ENCODE measurements at places on chromosomes 13 and 19.

DNA sequence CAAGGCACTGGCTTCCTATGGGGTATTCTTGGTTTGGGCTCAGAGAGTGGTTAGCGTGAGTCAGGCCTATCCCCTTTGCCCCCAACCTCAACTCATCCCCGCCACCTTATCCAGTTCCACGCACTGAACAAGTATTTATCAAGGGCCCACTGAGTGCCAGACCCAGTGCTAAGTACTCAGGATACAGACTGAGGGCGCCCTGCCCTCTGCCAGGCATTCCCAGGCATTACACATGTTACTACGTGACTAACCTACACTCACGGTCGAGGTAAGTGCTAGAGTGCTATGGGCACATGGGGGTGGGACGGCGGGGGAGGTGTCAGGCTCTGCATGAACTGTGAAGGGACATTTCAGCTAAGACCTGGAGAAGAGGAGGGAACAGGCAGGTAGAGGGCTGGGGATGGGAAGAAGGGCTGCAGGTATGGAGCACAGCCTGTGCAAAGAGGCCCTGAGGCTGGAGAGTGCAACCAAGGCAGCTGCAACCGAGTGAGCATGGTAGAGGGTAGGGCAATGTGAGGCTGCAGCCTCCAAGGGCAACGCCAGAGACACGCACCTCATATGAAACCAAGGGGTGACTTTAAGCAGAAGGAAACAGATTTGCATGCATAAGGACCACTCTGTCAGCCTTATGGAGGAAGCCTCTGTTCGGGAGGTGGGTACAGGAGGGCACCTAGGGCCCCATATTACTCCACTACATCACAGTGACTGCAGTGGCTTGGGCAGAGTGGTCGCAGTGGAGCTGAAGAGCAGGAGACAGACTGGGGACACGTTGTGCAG lies 22.5 kb downstream of the DHRS12 start:
- no peak for DNase-seq

- DNase-seq, result peak; percentile 77
These were observed 27.6 kb downstream of the ZNF607 start for GRCh38 chr19:37691881-37692504.

DNA sequence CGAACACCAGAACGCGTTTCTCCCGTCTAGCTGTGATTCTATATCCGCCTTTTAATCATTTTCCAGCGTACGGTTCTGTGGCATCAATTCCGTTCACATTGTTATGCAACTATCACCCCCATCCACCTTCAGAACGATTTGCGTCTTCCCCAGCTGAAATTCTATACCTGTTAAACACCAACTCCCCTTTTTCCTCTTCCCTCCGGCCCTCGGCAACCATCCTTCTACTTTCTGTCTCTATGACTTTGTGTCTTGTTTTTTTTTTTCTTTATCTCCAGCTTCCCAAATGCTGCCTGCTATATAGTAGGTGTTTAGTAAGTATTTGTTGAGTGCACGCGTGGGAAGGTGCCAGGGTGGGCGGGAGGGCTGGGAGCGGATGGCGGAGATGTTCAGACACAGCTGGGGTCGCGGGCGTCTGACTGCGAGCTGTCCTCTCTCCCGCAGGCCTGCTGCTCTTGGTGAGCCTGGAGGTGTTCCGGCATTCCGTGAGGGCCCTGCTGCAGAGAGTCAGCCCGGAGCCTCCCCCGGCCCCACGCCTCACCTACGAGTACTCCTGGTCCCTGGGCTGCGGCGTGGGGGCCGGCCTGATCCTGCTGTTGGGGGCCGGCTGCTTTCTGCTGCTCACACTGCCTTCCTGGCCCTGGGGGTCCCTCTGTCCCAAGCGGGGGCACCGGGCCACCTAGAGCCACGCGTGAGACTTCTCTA lies 20.2 kb downstream of the CACNG6 start:
- DNase-seq, result no peak

DNA sequence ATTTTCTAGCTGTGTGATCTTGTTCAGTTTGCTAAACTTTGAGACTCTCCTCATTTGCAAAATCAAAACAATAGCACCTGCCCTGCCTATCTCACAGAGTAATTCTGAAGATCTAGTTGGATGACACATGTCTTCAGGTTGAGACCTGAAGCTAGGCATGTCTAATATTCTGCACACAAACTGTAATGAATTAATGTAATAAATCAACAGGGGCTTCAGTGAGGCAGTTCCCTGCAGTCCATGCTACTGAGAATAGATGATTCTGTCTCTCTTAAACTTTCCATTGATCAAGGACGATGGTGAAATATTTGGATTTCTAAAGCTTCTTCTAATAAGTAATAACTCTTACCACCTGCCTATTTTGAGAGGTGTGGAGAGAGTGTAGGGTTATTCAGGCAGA lies 268.1 kb upstream of the TMTC4 start:
- DNase-seq, result no peak

- DNase-seq, result no peak
These were observed 114.8 kb downstream of the COL4A2 start for GRCh38 chr13:110421696-110422385.

DNA sequence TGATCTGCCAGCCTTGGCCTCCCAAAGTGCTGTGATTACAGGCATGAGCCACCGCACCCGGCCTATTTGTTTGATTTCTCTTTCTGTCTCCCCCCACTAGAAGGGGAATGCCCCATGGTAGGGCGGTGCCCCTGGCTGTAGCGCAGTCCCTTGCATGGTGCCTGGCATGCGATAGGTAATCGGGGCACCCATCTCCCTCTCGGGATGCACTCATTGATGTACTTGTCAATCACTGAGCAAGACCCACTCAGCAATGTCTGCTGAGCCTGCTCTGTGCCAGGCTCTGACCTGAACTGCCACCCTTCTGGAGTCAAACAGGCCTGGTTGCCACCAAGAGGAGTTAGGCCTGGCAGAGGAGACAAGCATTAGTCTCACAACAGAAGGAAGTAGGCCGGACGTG lies 19.8 kb downstream of the DNM2 start:
- DNase-seq, result no peak

- DNase-seq, result no peak
These were observed 1.9 kb downstream of the NHLRC3 start for GRCh38 chr13:39040206-39040605.

- no peak for DNase-seq
These were observed 3.6 kb upstream of the ONECUT3 start for GRCh38 chr19:1749373-1750342.

DNA sequence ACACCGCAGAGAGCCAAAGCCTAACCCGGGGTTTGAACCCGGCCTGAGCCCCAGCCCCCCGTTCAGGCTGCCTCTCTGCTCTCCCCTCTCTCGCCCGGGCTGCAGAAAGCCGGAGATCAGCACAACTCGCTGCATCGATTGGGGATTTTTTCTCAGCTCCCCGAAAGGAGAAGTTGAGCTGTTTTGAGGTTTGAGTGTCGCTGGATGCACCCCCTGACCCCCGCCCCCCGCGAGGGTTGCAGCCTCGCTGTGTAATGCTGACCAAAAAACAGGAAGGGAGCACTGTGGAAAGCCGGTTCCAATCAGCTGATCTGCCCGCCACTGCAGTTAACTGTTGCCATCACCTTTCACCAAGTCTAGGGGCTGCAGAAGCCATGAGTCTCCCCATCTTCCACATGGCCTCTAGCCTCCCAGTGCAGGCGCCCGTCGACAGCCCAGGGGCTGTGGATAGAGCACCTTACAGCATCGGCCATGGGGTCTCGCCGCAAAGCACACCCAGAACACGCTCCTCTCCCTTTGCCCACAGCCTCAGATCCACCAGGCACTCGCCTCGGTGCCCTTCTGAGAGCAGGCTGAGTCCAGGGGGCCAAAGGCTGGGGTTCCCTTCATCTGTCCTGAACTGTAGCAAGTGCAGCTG lies 34.5 kb downstream of the MYO9B start:
- no peak for DNase-seq

GRCh38 chr13:80276371-80277289 lies 64.3 kb downstream of the SPRY2 start:
- no peak for DNase-seq

- no peak for DNase-seq
These were observed 4.0 kb upstream of the TSPAN16 start for GRCh38 chr19:11291991-11292390.

GRCh38 chr19:14814982-14815652 lies 19.9 kb downstream of the OR7A5 start:
- no peak for DNase-seq

GRCh38 chr19:46890423-46891170 lies 29.8 kb downstream of the ARHGAP35 start:
- no peak for DNase-seq

DNA sequence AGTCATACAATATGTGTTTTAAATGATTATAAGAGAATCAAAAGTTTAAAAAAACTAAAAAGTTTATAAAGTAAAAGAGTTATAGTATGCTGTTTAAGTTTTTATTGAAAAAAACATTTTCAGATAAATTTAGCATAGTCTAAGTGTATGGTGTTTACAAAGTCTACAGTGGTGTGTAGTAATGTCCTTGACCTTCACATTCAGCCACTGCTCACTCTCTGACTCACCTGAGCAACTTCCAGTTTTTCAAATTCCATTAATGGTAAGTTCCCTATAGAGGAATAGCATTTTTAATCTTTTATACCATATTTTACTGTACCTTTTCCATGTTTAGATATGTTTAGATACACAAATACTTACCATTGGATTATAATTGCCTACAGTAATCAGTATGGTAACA lies 842.4 kb upstream of the KLHL1 start:
- no peak for DNase-seq

- peak; percentile 11 for DNase-seq
These were observed 727 bp downstream of the CNMD start for GRCh38 chr13:52738719-52739467.

DNA sequence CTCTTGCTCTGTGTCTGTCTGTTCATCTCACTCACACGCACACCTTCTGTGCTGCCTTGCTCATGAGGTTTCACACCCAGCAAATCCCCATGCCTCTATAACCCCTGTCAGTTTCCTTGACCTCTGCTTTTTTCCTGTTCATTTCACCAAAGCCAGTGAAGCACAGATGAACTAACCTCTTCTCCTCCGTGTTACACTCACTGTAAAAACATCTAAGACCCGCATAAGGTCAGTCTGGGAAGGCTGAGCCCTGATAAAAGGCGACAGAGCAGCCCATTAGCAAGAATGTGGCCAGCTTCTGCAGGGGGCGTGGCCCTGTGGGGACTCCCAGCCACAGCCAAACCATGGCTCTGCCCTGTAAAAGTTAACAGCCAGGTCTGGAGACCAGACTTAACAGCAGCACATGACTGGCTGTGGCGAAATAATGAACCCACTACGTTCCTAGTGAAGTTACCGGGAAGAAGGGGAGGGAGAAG lies 42.8 kb upstream of the NPAS1 start:
- no peak for DNase-seq

GRCh38 chr19:54316746-54317107 lies 3.8 kb upstream of the LILRA5 start:
- DNase-seq, result no peak

- DNase-seq, result peak; percentile 23
These were observed 182.0 kb upstream of the SERP2 start for GRCh38 chr13:44191504-44192171.

- no peak for DNase-seq
These were observed 536 bp downstream of the UBA2 start for GRCh38 chr19:34428549-34429285.

DNA sequence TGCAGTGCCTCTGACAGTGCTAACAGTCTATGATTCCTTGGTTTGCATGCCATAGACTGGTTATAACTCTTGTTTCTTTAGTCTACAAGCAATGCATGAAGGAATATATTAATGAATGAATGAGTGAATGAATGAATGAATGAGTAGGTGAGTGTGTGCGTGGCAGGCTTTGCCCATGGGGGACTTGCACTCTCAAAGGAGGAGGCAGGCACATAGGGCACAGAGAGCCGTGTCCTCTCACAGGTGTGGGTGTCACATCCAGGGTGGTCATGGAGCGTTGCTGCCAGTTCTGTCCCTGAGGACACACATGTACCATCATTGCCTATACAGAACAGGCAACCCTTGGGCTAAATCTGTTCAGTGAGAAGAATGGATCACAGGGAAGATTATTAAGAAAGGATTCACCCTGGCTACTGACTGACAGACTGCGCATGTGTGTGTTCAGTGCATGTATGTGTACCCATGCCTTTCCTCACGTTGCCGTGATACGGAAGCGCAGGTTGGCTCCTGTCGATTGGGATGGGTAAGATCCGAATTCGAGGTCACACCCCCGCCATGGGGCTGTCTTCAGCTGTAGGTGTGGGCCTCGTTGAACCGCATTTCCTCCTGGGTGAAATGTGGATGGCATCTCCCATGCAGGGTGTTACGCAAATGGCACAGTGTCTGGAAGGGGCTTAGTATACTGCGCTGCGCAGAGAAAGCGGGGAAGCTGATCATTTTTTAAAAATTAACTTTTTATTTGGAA lies 161.4 kb downstream of the STK24 start:
- DNase-seq, result no peak

DNA sequence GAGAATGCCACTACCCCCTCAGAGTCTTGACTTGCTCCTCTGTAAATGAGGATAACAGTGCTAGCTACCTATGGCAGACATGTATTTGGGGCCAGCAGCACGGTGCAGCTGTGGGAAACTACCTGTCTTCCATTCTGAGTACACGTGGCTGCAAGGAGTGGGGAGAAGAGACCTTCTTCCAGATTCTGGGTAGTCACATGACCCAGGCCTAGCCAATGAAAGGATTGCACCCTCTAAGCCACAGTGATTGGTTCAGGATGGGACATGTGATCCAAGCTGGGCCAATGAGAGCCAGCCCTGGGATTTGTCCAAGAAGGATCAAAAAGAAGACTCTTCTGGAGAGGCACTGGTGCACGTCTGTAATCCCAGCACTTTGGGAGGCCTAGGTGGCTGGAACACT lies 5.5 kb downstream of the ZNRF4 start:
- no peak for DNase-seq

GRCh38 chr19:50601407-50602088 lies 33.3 kb upstream of the LRRC4B start:
- DNase-seq, result no peak

DNA sequence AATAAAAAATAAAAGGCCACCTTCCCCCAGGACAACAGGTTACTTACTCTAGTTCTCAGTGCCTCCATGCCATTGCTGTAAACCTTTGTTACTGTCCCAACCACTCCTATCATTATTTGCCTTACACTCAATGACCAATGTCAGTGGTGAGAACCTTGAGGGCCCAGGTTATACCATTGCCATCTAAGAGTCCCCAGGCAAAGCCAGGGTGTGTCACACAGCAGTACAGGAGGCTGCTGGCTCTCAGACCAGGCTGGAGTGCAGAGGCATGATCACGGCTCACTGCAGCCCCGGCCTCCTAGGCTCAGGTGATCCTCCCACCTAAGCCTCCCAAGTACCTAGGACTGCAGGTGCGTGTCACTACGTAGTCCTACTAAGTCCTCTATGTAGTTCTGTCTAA lies 6.1 kb downstream of the ELAVL1 start:
- no peak for DNase-seq

GRCh38 chr13:34243403-34243802 lies 425.5 kb downstream of the RFC3 start:
- DNase-seq, result no peak

DNA sequence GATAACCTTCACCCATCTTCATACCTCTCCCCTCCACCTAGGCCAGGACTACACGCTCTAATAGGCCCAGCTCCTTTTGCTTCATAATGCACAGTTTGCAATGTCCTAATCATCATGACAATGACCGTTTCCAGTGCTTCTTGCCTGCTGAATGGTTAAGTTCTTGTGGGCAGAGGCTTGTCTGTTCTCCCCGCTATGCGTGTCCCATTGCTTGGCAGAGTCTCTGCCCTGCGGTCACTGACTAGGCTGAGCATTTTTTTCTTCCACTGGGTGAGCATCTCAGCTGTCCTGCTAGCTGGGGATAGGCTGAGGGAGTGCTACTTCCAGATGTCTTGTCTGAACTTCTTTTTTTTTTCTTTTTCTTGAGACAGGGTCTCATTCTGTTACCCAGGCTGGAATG lies 314.7 kb downstream of the UQCRFS1 start:
- no peak for DNase-seq

GRCh38 chr13:94548821-94549231 lies 47.1 kb downstream of the TGDS start:
- DNase-seq, result peak; percentile 68

GRCh38 chr19:34332027-34332760 lies 32.8 kb upstream of the GPI start:
- DNase-seq, result no peak
